ENCODE measurements at places on chromosomes 11 and 22. TPM values are rescaled to one million over a fixed set of nuclear protein-coding genes. Genes with fewer than 3 reads are reported as not detected.
A peak's percentile ranks its signal among the peaks of the same experiment; 100 is the strongest.

DNA sequence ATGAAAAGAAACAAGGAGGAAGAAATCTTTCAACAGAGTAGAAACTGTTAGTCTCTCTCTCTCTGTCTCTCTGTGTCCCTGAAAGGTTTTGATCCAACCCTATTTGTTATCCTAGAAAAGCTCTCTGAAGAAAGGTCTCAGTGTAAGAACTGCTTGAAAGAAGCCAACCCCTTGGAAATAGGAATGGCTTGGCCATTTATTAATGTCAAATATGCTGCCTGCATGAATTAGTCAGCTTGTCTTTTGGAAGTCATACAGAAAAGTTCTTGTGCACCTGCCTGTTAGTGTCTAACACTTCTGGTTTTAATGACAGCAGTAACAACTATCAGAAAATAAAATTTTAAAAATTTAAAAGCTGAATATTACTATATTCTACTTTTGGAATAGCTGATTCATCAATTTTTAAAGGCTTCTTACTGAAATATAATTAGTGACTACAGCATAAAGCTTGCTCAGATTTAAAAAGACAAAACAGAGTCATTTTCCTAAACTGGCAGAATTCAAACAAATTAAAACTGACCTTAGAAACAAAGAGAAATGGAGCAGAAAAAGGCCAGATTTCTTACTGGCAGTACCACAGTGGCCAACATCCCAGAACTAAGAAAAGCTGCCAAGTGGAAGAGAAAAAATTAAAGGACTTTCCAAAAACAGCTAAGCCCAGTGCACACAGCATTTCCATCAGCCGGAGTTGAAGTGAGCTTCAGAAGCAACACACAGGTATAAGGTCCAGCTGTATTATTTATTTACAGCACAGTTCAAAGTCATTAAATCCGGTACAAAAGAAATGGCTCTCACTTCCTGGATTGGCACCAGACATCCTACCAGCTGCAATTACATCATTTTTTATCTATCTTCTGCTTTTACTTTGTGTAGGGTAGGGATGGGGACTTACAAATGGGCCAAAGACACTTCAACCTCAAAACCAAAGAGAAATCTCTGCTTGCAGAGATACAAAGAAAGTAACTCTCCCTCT, 76.3 kb downstream of the PRCP start:
- DNase-seq: no peak
- no peaks in the 10 kb centered on the region for H3K27me3 ChIP-seq
- no peak overlapping the region for H3K4me3 ChIP-seq
- H3K4me1 ChIP-seq: no peaks in the 10 kb centered on the region

The OR52I1 gene
- not detected for total RNA-seq

DNA sequence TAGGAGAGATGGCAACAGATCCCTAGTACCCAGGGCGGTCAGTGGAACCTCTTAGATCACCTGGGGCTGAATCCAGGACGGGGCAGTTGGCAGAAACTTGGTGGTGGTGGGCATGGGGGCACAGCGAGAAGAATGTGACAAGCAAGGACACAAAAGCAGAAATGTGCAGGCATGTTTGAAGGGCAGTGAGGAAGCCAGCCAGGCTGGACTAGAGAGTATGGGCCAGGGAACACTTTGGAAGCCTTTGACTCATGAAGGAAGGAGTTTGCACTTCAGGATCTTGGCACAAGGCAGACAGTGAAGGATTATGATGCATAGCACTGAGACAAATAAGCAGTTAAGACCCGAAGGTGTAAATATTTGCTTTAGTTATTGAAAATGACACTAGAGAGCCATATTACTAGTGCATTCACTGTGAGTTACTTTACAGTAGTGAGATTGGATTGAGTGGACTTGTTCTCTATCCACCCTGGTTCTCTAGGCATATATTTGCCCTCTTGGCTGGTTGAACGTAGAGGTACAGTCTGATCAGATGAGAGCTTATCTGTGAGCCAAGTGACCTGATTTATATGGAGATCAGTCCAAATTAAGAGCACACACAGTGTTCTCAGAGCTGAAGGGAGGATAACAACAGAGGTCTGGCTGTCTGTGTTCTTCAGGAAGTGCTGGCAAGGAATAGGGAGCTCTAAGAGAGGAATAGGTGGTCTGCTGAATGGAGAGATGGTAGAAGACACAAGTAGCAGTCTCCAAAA, 210.4 kb downstream of the SNX19 start:
- H3K4me3 ChIP-seq: no peak overlapping the region
- H3K4me1 ChIP-seq: no peaks in the 10 kb centered on the region
- H3K36me3 ChIP-seq: no peaks in the 10 kb centered on the region
- DNase-seq: peak; percentile 14
- H3K27me3 ChIP-seq: no peaks in the 10 kb centered on the region

The CATSPERZ gene
- not detected for total RNA-seq

The SERHL2 gene
- total RNA-seq: 14.3 TPM

DNA sequence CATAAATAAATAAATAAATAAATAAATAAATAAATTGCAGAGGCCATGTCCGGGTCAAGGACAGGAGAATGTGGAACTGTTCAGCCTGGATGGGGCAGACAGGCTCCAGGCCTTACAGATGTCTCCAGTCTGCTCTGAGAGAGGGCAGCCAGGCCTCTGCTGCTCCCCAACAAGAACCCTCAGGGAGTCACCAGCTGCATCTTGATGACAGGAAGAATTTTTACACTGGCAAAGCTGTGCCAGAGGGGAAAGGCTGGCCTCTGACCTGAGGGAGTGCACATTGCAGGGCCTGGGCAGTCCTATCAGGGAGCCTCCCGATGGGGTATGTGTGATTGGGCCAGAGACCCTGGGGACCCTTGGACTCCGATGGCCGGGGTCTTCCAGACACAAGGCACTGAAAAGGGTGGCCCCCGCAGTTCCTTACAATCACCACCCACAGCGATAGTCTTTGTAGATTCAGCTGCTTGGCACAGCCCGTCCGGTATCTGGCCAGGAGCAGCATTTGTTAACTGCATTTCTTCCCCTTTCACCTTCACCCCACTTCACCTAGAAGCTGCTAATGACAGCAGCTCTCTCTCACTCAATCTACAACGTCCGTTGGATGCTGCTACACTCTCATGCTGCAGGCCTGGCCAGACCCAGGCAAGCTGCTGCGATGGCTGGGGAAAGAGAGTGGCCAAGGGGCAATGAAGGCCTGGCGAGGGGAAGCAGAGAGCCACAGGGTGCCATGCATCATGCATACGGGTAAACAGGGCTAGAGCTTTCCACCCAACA, 8.1 kb downstream of the MOGAT2 start:
- no peaks in the 10 kb centered on the region for H3K4me1 ChIP-seq
- peak; percentile 37 for DNase-seq
- H3K27me3 ChIP-seq: no peaks in the 10 kb centered on the region
- no peak overlapping the region for H3K27ac ChIP-seq

DNA sequence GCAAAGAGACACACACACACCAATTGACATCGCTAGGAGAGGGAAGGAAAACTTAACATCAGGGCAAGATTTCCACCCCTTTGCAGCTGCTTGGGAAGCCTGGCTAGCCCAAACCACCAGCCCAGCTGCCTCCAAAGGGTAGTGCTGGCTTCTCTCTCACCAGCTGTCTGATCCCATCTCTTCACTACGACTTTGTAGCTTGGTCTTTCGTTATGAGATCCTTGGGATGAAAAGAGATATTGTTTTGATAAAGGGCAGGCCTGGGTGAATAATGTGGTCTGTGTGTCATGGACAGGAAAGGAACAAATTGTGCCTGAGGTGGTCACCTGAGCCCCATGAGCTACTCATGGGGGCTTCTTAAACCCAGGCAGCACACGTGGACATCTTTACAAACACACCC, 101.9 kb downstream of the ARL14EP start:
- no peak overlapping the region for H3K27ac ChIP-seq
- no peak overlapping the region for H3K4me3 ChIP-seq
- no peak for DNase-seq

DNA sequence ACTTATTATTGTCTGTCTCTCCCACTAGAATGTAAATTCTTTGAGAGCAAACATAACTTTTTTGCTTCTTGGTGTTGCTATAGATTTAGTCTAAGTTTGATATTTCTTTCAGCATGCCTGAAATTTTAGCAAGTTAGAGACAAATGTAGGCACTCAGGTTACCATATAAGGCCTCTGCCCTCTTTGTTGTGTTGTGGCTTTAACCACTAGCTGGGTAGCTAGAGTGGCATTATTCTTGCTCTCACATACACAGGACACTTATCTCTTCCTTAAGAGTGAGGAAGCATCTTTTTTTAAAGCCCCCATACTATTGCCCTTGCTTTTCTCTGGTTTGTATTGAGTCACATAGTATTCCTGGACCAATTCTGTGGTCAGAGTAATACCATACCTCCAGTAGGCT, 11.2 kb downstream of the ZBED5 start:
- H3K4me1 ChIP-seq: no peaks in the 10 kb centered on the region
- no peak for DNase-seq
- H3K27me3 ChIP-seq: no peaks in the 10 kb centered on the region

DNA sequence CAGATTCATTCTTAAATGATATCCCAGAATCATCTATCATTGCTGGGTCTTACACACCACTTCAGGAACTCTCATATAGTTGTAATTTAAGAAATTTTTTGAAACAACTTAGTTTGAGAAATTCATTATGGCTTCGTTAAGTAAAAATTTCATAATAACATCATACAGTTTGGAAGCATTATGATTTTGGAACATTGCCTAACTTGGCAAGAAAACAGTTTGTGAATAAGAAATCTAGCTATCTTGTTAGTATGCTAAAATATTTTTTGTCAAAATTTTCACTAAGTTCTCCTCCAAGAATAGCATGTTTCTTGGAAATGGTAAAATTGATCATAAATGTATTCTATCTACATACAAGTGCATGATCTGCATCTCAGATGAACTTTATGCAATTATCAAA, 217.7 kb downstream of the CNTN5 start:
- H3K27me3 ChIP-seq: no peaks in the 10 kb centered on the region
- DNase-seq: no peak
- H3K4me1 ChIP-seq: no peaks in the 10 kb centered on the region

- H3K27me3 ChIP-seq: peaks cover 13% of the 10 kb centered on the region
- no peak overlapping the region for H3K27ac ChIP-seq
- DNase-seq: peak; percentile 29
- H3K4me3 ChIP-seq: no peak overlapping the region
- no peaks in the 10 kb centered on the region for H3K4me1 ChIP-seq
- H3K36me3 ChIP-seq: no peaks in the 10 kb centered on the region
These were observed 50.3 kb downstream of the CHRDL2 start for GRCh38 chr11:74680703-74681531.

The PRRG4 gene
- 2.9 TPM for total RNA-seq

GRCh38 chr11:64094463-64095260, 58.9 kb downstream of the FLRT1 start:
- DNase-seq: peak; percentile 69
- no peaks in the 10 kb centered on the region for H3K36me3 ChIP-seq
- H3K4me1 ChIP-seq: no peaks in the 10 kb centered on the region
- H3K4me3 ChIP-seq: no peak overlapping the region
- peaks cover 8% of the 10 kb centered on the region for H3K27me3 ChIP-seq

DNA sequence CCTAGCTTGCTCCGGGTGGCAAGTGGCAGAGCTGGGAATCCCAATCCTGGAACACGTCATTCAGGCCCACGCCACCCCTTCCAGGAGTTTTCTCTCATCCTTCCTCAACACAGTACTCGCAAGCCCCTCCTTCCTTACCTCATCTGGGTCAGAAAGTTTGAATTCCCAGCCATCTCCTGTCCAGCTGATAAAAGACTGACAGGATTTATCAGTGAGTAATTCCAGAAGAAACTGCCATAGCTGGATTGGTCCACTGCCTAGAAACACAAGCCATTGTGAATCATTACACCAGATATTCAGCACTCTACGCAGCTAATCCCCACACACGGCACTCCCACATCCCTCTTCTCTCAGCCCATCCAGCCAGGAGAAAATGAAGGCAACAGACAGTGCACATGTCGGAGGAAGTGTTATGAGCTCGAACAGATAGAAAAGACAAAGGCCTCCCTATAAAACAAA, 124.0 kb downstream of the ETS1 start:
- no peaks in the 10 kb centered on the region for H3K4me1 ChIP-seq
- H3K36me3 ChIP-seq: peaks cover 41% of the 10 kb centered on the region
- DNase-seq: no peak
- H3K27ac ChIP-seq: no peak overlapping the region
- H3K4me3 ChIP-seq: no peak overlapping the region

- H3K27ac ChIP-seq: peak overlapping the region; percentile 72
- H3K27me3 ChIP-seq: no peaks in the 10 kb centered on the region
- H3K36me3 ChIP-seq: no peaks in the 10 kb centered on the region
- no peaks in the 10 kb centered on the region for H3K4me1 ChIP-seq
- DNase-seq: peak; percentile 96
These were observed 21.2 kb upstream of the FEZ1 start for GRCh38 chr11:125517116-125517770.

- H3K4me3 ChIP-seq: no peak overlapping the region
- no peak for DNase-seq
- no peak overlapping the region for H3K27ac ChIP-seq
These were observed 287.4 kb upstream of the PDGFD start for GRCh38 chr11:104451197-104451893.

DNA sequence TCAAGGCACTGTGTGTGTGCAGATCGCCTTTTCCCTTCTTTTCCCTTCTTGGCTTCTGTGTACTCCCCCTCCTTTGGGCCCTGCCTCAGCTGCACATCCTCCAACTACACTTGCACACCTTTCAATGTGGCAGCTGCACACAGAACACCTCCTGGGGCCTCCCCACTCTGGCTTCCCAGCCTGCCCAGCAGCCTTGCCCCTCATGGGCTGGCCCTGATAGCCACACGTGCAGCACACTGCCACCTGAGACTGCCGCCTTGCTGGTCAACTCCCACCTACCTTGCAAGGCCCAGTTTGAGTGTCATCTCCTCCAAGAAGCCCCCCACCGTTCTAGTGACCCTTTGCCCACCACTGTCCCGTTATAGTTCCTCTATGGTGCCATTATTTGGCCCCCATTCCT, 77.3 kb upstream of the ARFGAP3 start:
- H3K27ac ChIP-seq: peak overlapping the region; percentile 64
- peak; percentile 43 for DNase-seq
- H3K27me3 ChIP-seq: no peaks in the 10 kb centered on the region
- peaks cover 11% of the 10 kb centered on the region for H3K4me1 ChIP-seq
- H3K4me3 ChIP-seq: no peak overlapping the region

GRCh38 chr22:24823787-24824186, 17.8 kb downstream of the SGSM1 start:
- no peak overlapping the region for H3K4me3 ChIP-seq
- H3K27ac ChIP-seq: no peak overlapping the region
- H3K27me3 ChIP-seq: no peaks in the 10 kb centered on the region

GRCh38 chr11:128547946-128548648, 39.3 kb downstream of the ETS1 start:
- peaks cover 8% of the 10 kb centered on the region for H3K4me1 ChIP-seq
- H3K27me3 ChIP-seq: peaks cover 49% of the 10 kb centered on the region
- no peak for DNase-seq
- H3K27ac ChIP-seq: no peak overlapping the region
- H3K36me3 ChIP-seq: no peaks in the 10 kb centered on the region
- peak overlapping the region; percentile 74 for H3K4me3 ChIP-seq

The ROBO4 gene
- not detected for total RNA-seq

GRCh38 chr11:111510311-111510710, 1.9 kb downstream of the BTG4 start:
- H3K27ac ChIP-seq: no peak overlapping the region
- no peaks in the 10 kb centered on the region for H3K4me1 ChIP-seq
- H3K27me3 ChIP-seq: peaks cover 66% of the 10 kb centered on the region
- H3K36me3 ChIP-seq: no peaks in the 10 kb centered on the region
- H3K4me3 ChIP-seq: no peak overlapping the region

The C22orf15 gene
- total RNA-seq: 1.6 TPM

- H3K4me3 ChIP-seq: no peak overlapping the region
- H3K4me1 ChIP-seq: peaks cover 4% of the 10 kb centered on the region
- H3K27me3 ChIP-seq: no peaks in the 10 kb centered on the region
- no peak for DNase-seq
- H3K27ac ChIP-seq: no peak overlapping the region
- H3K36me3 ChIP-seq: no peaks in the 10 kb centered on the region
These were observed 247.8 kb upstream of the ZC3H12C start for GRCh38 chr11:109845437-109845836.
